ENCODE measurements at places on chromosomes 2 and 18.

GRCh38 chr2:133774654-133775015 is 206.4 kb upstream of the NCKAP5 start:
- DNase-seq, result no peak

GRCh38 chr2:23940718-23941620 is 706 bp downstream of the UBXN2A start:
- no peak for DNase-seq

GRCh38 chr18:58143386-58143785 is 99.4 kb downstream of the NEDD4L start:
- no peak for DNase-seq

DNA sequence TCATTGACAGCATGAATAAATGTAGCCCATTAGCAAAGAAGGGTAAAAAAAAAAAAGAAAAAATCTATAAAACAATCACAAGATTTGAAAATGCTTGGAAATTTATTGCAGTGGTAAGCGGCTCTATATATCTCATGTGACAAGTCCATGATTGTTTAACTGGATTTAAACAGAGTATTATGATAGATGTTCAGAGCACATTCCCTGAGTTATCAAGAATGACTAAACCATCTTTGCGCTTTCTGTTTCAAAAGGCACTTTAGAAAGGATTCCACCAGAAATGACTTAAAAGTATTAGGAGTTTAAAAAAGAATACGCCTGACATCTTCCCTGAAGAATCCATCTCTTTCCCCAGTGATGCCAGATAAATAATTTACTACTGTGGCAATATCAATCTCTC is 409.5 kb upstream of the UBE2E3 start:
- no peak for DNase-seq

- no peak for DNase-seq
These were observed 240.3 kb downstream of the CDH7 start for GRCh38 chr18:65990944-65991708.

GRCh38 chr2:70887550-70888246 is 48.0 kb upstream of the ATP6V1B1 start:
- no peak for DNase-seq

GRCh38 chr2:115733190-115733775 is 1290.8 kb downstream of the DPP10 start:
- no peak for DNase-seq

DNA sequence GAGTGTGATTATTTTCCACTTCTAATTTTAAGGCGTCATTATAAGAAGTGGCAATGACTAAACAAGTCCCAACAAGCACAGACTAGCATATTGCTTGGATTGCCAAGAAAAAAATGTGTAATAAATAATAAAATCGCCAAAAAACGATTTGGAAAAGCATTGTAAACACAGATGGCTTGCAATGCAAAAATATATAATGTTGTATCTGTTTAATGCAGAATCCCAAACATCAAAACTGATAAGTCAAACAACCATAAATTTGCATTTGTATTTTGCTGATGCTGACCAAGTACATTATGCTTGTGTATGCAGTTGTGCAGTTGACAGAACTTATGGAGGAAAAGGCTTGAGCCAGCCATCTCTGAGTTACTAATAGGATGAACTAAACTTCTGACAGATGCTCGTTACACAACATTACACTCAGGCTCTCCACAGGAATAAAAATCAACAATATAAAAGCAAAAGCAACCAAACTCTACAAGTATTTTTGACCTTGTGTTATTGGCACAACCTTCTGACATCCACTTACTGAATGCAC is 68.1 kb downstream of the DNER start:
- no peak for DNase-seq

GRCh38 chr18:24462838-24463775 is 2.7 kb downstream of the HRH4 start:
- no peak for DNase-seq

- DNase-seq, result no peak
These were observed 81.1 kb downstream of the ZNF804A start for GRCh38 chr2:184679219-184680018.

Measured in HuH-7 (cell line).